ENCODE measurements at places on chromosomes 6 and 20.

DNA sequence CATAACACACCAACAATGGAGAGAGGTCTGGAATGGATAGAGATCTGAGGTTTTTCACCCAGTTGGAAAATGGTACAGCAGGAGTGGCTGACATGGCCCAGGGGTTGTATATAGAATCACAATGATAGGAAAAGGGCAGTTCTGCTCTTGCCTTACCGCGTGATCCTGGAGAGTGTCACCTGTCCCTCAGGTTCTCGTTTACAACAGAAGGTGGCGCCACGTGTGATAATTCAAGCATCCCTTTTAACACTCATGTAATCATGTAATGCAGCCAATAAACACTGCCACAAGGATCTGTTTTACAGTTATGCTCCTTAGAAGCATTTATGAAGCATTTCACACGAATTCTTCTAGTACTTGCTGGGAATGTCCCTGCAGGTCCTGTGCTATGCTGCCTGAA lies 12.9 kb upstream of the WFDC2 start:
- DNase-seq: peak; percentile 21

- DNase-seq: peak; percentile 2
Observed at GRCh38 chr20:58086763-58087561, 141.5 kb downstream of the ANKRD60 start.

GRCh38 chr6:114997813-114998292 lies 655.0 kb upstream of the HS3ST5 start:
- DNase-seq: no peak

DNA sequence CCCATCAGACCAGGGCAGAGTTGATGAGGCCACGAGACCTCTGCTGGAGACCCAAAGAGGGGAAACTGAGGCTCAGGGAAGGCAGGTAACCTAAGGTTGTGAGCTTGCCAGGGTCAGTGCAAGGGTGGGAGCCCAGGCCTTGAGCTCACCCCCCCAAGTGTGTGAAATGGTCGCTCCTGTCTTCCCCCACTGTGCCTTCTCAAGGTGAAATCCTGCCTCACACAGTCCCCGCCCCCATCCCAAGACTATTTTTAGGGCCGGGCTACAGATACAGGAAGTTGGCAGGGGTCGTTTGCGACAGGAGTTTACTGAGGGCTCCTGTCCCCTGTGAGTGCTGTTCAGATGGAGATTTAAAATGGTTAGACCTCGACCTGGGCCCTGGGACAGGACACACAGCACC lies 18.7 kb upstream of the GATA5 start:
- DNase-seq: peak; percentile 6

- DNase-seq: no peak
Observed at GRCh38 chr6:53608396-53608795, 57.2 kb downstream of the KLHL31 start.

- no peak for DNase-seq
Observed at GRCh38 chr20:16048876-16049275, 524.4 kb downstream of the KIF16B start.

- no peak for DNase-seq
Observed at GRCh38 chr6:151075930-151076555, 163.7 kb upstream of the AKAP12 start.

- DNase-seq: no peak
Observed at GRCh38 chr20:58677808-58678207, 14.8 kb upstream of the NPEPL1 start.

- DNase-seq: no peak
Observed at GRCh38 chr6:84835340-84835739, 70.9 kb upstream of the TBX18 start.

- no peak for DNase-seq
Observed at GRCh38 chr20:62428002-62428372, 648 bp upstream of the RBBP8NL start.

- DNase-seq: no peak
Observed at GRCh38 chr20:375265-375889, 5.2 kb upstream of the TRIB3 start.

DNA sequence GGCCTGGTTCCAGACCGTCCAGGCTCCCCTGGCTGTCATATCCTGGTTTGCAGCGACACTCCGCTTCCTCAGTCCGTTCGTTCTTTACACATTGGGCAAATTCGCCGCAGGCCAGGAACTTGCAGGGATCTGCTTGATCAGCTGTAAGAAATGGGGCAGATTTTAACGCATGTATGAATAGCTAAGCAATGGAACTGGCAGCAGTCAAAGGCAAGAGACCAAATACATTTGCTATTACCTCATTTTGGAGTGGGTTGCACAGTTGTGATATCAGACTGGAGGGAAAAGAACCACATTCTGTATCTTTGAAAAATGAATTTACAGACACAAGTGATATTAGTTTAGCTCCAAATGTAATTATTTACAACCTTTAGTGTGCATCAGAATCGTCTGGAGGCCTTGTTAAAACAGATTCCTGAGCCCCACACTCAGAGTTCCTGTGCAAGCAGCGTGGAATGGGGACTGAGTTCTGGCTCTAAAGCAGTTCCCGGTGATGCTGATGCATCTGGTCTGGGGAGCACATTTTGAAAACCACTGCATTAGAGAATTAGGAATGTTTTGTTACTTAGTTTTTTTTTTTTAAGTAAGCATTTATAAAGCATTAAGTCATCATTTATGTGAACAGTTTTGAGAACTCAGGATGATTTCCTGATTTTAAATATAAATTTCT lies 141.3 kb downstream of the IMPG1 start:
- no peak for DNase-seq

DNA sequence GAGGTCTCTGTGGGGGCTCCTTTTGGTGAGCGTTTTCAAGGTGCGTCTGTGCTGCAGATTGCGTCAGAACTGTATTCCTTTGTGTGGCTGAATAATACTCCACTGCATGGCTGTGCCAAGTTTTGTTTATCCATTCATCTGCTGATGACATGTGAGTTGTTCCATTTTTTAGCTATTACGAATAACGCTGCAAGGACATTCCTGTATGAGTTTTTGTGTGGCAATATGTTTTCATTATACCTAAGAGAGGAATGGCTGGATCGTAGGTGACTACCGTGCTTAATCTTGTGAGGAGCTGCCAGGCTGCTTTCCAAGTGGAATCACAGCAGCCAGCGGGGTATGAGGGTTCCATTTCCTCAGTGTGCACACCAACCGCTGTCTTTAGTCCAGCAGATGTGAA lies 1.1 kb upstream of the DACT2 start:
- DNase-seq: no peak

GRCh38 chr6:110044096-110044495 lies 66.0 kb downstream of the GPR6 start:
- DNase-seq: no peak

- no peak for DNase-seq
Observed at GRCh38 chr6:168216117-168216516, 103.5 kb downstream of the DACT2 start.

- DNase-seq: no peak
Observed at GRCh38 chr6:150560004-150560883, 39.4 kb upstream of the PLEKHG1 start.

GRCh38 chr20:4483486-4483885 lies 238.2 kb upstream of the PRND start:
- DNase-seq: no peak

GRCh38 chr20:33472868-33473435 lies 16.9 kb upstream of the CBFA2T2 start:
- DNase-seq: no peak

GRCh38 chr6:89794324-89794723 lies 25.3 kb downstream of the MDN1 start:
- peak; percentile 23 for DNase-seq

- DNase-seq: no peak
Observed at GRCh38 chr6:139981066-139981624, 606.7 kb upstream of the CITED2 start.

GRCh38 chr6:77290798-77291197 lies 172.5 kb downstream of the HTR1B start:
- no peak for DNase-seq

GRCh38 chr6:57317060-57317943 lies at the start of gene PRIM2:
PRIM2 (plus strand) TSS chr6:57317630; CDS start chr6:57318446, 816 bp downstream.
- peak; percentile 93 for DNase-seq

DNA sequence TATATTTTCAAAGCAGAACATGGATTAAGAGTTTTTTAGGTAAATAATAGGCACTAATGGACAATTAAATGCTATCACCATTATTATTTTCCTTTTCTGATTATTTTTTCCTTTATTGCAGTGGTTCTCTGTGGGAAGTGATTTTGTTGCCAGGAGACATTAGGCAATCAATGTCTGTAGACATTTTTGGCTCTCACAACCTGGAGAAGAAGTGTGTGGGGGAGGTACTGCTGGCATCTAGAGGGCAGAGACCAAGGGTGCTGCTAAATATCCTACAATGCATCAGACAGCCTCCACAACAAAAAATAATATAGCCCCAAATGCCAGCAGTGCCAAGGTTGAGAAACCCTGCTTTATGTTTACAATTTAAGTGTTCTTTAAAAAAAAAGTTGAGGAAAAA lies 8.3 kb downstream of the IFNGR1 start:
- no peak for DNase-seq

DNA sequence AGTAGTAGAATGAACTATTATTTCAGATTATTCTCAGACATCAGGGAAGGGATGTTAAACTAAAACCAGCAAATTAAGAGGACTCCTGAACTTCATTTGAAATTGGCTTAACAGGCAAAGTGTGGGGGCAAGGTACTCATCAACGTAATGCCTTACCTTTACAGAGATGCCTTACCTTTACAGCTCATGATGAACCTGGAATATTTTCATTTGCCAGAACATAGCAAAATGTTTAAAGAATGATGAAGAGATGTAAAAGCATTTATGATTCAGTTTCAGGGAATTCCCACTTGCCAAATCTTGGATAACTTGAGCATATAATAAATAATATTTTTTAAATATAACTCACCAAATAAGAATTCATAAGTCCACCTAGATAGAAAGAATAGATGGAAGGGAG lies 207.5 kb downstream of the TINAG start:
- DNase-seq: no peak

- no peak for DNase-seq
Observed at GRCh38 chr6:152775428-152775827, 24.8 kb downstream of the VIP start.
